H9 (cell line): ENCODE measurements at places on chromosomes 7 and 10. TPM values are rescaled to one million over a fixed set of nuclear protein-coding genes. Genes with fewer than 3 reads are reported as not detected.
A peak's percentile ranks its signal among the peaks of the same experiment; 100 is the strongest.

Gene PIP
- total RNA-seq = not detected in 2 replicates

GRCh38 chr7:123557016-123557397 is 611 bp downstream of the NDUFA5 start:
- DNase-seq = no peak

Gene STEAP4
- not detected in 2 replicates for total RNA-seq

GRCh38 chr10:6721964-6722615 is 142.0 kb upstream of the PRKCQ start:
- no peak for DNase-seq

- DNase-seq = no peak
These were observed 102.2 kb upstream of the ELMO1 start for GRCh38 chr7:37550872-37551271.

DNA sequence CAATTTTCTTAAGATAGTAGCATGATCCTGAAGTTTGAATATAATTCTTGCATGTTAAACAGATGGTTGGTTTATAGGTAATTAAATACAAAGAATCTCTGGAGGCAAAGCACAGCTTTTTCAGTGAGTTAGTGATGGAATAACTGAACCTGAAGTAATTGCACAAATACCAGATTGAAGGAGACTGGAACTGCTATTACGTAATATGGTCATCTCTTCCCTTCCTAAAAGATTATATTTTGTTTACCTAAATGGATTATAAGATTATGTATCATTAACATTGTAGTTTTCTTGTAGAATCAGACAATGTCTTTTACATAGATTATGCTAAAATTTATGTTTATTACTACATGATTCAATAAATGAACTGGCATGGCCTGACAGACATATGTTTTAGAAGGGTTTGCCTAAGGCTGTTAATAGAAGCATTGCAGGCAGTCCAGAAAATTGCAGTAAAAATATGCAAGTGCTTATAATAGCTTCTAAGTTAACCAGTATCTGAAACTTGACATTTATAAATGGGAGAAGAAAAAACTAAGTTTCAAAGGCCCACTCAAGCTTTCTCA is 35.8 kb upstream of the GPR37 start:
- no peak for DNase-seq

GRCh38 chr7:28815928-28816373 is 142.2 kb downstream of the TRIL start:
- DNase-seq = no peak

GRCh38 chr7:49295146-49295545 is 370.8 kb downstream of the CDC14C start:
- DNase-seq = no peak

GRCh38 chr10:62045765-62046521 is 144.4 kb downstream of the ARID5B start:
- no peak for DNase-seq

Gene GIMAP8
- not detected in 2 replicates for total RNA-seq

GRCh38 chr7:99386584-99387238 is 12.2 kb downstream of the ARPC1B start:
- DNase-seq = no peak

DNA sequence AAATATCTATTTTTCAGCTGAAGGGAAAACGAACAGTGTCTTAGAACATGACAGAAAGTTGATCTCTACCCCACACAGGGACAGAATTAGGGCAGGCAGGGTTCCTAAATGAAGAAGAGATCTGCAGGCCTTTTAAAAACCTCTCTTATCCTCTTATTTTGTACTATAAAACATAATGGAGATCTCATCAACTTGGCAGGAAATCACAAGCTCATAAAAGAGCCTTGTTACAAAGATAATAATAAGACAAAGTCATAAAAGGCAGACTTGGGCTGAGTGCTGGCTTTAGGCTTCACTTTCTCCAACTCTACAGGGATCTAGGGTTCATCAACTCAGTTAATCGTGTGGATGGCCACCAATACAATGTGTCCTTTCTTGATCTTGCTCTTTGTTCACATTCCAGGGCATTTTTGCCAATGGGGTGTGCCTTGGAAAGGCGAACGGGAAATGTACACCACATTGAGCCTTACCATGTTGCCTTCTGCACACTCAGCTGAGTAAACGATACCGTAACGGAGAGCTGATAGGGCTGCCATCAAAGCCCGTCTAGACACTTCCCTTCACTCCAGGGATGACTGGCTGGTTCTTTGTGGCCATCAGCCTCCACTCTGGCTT is 7.1 kb upstream of the TEX36 start:
- DNase-seq = no peak

DNA sequence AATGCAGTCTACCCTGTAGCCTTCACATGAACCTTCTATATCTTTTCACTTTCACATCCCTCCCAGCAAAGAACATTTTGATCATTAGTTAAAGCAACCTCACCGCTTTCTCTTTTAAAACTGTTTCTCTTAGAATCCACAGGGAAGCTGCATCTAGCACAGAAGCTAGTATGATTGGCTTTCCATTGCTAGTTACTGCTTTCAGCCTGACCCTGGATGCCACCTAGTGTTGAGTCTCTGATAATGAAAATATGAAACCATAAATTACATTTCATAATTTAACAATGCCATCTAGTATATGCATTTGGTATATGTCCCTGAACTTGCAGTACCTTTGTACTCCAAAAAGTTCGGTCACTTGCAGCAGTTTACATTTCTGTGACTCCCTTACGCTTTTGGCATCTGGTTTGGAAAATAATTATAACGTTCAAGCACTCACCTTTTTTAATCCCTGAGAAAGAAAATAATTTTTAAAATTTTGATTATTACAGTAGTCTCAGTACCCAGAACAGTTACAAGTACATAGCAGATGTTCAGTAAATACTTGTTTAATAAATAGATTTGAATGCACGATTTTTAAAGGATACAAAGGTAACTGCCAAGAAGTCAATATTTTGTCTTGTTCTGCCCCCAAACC is 22.7 kb downstream of the CISD1 start:
- no peak for DNase-seq

- no peak for DNase-seq
These were observed 723.4 kb downstream of the PARD3 start for GRCh38 chr10:34091635-34092195.

GRCh38 chr7:32093415-32094408 is 23.5 kb upstream of the PDE1C start:
- no peak for DNase-seq

Gene CALHM3
- total RNA-seq = not detected in 2 replicates

Gene ZNF746
- total RNA-seq = 25.6 and 26.7 TPM in 2 replicates

GRCh38 chr7:139570119-139570518 is 46.6 kb downstream of the CLEC2L start:
- DNase-seq = no peak

Gene ARL3
- 16.5 and 16.9 TPM in 2 replicates for total RNA-seq

Gene CELF2
- 28.7 and 29.3 TPM in 2 replicates for total RNA-seq

DNA sequence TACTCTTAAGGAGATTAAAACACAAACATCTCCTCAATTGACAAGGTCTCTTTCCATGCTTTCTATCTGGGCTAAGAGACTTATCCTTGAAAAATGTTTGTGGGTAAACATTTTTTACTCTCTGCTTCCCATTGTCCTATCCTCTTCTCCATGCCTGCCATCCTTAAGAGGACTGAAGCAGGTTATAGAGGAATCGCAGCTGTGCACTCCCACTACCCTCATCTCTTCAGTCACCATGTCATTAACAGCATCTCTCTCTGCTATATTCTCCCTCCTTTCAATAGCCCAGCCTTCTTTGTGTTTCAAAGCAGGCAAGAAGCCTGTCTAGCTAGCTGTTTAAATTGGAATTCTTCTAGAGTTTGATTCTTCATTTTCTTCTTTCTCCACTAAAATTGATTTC is 22.6 kb downstream of the COL1A2 start:
- no peak for DNase-seq

Gene LBX1
- not detected in 2 replicates for total RNA-seq

GRCh38 chr7:27395626-27396025 is 153.0 kb downstream of the EVX1 start:
- DNase-seq = no peak

Gene BMI1
- total RNA-seq = 5.3 and 6.8 TPM in 2 replicates

- no peak for DNase-seq
These were observed 2.8 kb upstream of the BCL7B start for GRCh38 chr7:73560109-73560835.

Gene LRMDA
- total RNA-seq = 1.8 and 2.1 TPM in 2 replicates

GRCh38 chr7:13920053-13920697 is 69.3 kb downstream of the ETV1 start:
- DNase-seq = no peak

DNA sequence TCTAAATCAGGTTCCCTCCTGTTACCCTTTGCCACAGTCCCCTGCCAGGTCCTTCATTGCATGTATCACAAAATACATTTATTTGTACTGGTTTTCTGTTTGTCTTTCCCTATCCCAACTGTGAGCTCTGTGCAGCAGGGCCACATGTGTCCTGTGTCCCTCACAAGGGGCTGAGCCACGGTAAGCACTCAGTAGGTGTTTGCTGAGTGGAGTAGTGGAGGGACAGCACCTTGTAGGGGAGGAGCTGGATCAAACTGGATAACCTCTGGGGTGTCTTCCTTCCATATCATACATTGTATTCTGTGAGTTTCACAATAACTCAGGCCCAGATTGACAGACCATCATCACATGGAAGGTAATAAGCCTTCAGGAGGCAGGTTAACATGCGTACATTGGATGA is 25.9 kb downstream of the PIK3CG start:
- no peak for DNase-seq

GRCh38 chr7:158811894-158812293 is 17.4 kb downstream of the ESYT2 start:
- DNase-seq = no peak

- no peak for DNase-seq
These were observed 94.9 kb downstream of the TMEM130 start for GRCh38 chr7:98774884-98775283.

Gene TMEM139
- 0.85 and 1.1 TPM in 2 replicates for total RNA-seq

Gene TMEM120A
- total RNA-seq = 23.2 and 30.0 TPM in 2 replicates

- DNase-seq = no peak
These were observed 17.7 kb downstream of the TSPAN14 start for GRCh38 chr10:80471715-80472233.

Gene SPRN
- total RNA-seq = 0.42 TPM in 2 replicates

Gene ANKRD61
- total RNA-seq = 0.24 TPM in 1 of 2 replicates, not detected in the other

DNA sequence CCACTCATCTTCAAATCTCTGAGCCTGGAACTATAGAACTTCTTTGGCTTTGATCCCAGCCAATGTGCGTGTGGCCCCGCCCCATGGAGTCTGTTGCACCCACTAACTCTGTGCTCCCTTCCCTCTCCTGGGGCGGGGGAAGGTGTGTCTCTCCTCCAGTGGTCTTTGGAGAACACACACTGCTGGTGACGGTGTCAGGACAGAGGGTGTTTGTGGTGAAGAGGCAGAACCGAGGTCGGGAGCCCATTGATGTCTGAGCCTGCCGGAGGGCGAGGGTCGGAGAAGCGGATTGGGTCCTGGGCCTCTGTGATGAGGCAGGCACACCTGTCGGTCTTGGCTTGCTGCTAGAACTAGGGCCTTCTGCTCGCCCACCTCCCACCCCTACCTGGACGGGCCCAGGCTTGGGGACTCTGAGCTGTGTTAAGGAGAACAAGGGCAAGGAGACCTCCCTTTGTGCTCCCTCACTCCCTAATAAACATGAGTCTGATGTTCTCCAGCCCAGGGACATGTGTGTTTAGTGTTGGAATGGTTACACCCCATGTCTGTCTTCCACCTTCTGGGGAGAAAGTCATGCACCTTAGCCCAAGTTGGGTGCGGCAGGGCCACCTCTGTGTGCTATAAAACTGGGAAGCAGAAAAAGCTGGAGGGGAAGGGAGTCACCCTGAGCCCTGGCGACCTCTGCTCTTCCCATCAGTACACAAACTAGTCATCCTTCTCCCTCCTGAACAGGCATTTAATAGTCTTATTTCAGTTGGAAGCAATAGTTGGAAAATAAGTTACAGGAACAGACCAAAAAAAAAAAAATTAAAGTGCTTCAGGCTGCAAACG is 4.6 kb downstream of the TRAPPC14 start:
- DNase-seq = no peak

Gene ADARB2
- total RNA-seq = 0.87 and 1.0 TPM in 2 replicates

GRCh38 chr7:496528-497295 is 22.9 kb downstream of the PDGFA start:
- DNase-seq = no peak

Gene OR2A12
- total RNA-seq = not detected in 2 replicates

- peak; percentile 87 for DNase-seq
These were observed 892 bp upstream of the ZYX start for GRCh38 chr7:143380260-143380645.

Gene MNX1
- total RNA-seq = 0.20 TPM in 1 of 2 replicates, not detected in the other
